ENCODE measurements at places on chromosomes 6 and 20.

GRCh38 chr6:142820338-142821051 lies 124.5 kb downstream of the HIVEP2 start:
- DNase-seq, result no peak

DNA sequence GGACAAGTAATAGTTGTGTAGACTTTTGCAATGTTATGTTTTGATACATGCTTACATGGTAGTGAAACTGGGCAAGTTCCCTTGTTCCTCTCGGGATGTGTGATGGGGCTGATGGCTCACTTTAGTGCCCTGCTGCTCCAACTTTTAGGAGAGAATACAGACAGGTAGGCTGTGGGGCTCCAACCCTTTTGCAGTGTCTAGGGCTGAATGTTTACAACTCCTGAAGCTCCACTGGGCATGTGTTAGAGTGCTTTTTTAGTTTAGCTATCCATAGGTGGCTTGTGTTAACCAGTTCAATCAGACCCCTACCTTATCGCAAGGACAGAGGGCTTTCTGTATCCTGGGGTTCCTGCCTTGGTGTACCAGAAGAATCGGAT lies 33.8 kb downstream of the SERPINB6 start:
- DNase-seq, result no peak

DNA sequence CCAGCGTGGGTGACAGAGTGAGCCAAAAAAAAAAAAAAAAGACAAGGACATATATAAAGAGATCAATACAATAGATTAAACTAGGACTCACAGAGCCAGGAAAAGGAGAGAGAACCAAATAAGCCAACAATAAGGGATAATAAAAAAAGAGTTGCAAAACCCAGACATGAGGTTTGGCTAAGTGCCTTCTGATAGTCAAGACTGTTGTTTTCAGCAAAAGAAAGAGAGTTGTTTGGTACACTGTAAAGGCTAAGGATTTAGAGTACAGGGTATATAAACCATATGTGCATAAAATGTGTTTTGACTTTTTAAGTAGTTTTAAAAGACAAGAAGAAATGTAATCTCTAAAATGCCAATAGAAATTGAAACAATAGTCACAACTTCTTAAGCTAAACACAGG lies 42.8 kb downstream of the RPF2 start:
- DNase-seq, result no peak

DNA sequence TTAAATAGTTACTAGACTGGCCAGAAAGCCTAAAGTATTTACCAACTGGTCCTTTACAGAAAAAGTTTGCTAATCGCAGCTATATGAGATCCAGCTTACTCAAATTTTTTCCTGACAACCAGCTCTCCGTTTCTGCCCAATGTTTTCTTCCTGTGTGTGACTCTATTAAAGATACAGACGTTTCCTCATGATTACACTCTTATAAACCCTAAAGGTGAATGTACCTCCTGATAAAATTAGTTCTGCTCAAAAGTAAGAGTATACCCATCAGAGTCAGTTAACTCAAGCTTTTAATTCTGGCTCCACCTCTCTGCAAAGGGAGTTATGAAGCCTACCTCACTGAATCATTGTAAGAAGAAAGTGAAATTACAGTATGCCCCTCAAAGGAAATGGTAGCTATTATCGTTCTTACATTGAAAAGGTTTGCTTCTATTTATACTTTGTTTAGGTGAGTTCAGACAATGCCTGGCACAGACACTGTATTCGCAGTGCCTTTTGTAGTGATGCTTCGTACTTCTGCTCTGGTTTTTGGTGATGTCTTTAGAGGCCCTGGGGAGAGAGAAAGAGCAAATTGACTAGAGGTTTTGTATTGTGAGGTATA lies 10.2 kb upstream of the MROH8 start:
- no peak for DNase-seq

DNA sequence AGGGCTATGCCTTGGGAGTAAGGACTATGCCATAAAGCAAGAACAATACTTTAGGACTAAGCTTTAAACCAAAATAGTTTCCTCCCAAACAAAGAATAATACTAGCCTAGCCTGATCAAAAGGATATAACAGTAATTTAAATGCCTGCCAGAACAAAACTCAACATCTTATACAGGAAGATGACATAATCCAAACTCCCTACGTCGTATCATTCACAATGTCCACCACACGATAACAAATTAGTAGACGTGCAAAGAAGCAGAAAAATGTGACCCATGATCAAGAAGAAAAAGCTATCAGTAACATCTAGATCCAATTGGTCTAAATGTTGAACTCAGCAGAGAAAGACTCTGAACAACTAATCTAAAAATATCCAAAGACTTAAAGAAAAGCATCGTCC lies 65.8 kb downstream of the RSPH3 start:
- no peak for DNase-seq

DNA sequence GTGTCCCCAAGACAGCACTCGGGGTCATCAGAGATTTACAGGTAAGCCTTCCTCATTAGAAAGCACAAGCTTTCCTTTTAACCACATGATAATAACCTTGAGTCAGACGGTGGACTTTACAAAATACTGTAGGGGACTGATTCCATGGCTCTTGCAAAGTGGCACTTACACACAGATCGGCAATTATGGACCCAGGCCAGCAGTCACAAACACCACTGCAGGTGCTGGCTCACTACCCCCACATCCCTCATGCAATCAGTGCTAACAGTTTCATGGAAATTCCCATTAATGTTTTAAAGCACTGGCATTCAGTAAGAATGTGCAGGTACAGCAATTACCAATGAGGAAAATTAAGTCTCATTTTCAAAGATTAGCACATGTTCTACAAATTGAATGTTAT lies 516.5 kb downstream of the PRKN start:
- DNase-seq, result no peak

DNA sequence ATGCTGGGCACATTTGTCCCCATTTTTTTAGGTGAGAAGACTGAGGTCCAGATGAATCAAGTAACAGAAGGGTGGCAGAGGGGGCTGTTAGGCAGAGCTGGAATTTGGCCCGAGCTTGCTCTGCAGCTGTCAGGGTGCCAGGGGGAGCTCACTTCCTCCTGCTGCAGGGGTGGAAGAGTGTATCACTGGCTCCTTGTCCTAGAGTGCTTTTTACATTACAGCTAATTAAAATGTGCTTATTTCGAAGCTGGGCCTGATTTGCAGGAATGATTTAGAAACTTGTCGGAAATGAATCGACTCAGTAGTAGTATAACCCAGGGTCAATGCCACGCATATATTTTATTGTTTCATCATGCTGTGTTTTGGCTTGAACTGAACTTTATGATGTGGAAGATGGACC lies 11.1 kb downstream of the TOX2 start:
- peak; percentile 42 for DNase-seq

DNA sequence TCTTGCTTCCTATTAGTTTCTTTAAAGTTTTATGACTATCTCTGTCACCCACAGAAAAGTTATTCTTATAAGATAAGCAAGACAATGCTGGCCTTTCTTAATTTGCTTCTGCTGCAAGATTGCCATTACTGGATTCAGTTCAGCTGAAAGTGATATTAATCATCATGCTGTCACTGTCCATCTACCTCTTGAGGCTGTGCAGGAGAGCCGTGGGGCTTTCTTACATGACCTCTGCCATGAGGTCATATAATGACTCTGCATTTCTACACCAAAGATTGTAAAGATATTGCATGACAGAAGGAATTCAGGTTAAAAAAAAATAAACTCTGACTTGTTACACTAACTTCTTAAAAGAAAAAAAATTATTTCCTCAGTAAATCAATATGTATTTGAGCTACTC lies 106.9 kb downstream of the TRDN start:
- no peak for DNase-seq

- DNase-seq, result no peak
Observed at GRCh38 chr6:36920546-36920945, 34.0 kb upstream of the PI16 start.

DNA sequence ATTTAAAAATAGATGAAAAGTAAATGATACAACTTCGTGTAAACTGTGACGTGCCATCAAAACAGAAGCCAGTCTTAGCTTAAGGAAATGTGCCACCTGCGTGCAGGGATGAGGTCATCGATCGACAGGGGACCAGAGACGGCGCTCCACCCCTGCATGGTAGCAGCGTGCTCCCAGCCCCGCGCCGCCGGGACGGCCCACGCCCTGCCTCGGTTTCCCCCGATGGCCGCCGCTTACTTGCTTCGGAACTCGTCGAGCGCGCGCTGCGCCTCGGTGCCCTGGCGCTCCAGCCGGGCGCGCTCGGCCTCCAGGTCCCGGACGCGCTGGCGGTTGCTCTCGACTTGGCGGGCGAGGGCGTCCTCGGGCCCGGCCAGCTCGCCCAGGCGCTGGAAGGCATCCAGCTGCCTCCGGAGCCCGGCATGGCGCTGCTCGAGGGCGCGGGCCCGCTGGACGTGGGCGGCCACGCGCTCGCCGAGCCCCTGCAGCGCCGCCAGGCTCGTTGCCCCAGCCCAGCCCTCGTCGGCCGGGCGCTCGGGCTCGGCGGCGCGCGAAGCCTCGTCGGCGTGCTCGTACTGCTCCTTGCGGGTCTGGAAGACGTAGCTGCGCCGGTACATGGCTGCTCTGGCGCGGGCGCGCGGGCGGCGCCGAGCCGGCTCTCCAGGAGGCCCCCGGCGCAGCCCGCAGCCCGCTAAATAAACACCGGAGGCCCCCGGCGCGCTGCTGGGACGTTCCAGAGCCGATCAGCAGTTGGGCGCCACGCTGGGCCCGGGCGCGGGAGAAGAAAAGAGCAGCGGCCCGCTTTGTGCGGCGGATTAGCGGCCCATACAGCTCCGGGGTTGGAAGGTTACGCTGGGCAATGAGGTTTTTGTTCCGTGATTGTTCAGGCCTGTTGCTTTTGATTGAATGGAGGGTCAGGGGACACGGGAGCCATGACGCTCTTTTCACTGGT lies at the start of gene BFSP1:
Gene BFSP1, minus strand, starts transcription at position 664 of the 949 bp plus-strand sequence. Its CDS starts 50 bp downstream, at position 614.
- DNase-seq, result peak; percentile 43

DNA sequence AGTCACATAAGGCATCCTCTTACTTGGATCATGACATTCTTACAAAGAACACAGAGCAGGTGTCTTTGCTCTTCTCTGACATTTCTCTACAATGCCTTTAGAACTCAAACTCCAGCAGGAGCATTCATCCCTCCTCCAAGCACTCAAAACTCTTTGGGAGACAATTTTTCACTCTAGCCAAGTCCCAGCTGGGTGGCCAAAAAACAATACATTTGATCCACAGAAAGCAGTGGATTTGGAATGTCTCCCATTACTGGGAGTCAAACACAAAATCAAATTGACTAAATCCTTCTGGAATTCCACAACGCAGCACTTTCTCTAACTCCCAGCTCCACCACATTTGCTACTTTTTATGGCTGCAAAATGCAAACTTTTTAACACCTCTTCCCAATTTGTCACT lies 108.6 kb upstream of the VGLL2 start:
- DNase-seq, result no peak

DNA sequence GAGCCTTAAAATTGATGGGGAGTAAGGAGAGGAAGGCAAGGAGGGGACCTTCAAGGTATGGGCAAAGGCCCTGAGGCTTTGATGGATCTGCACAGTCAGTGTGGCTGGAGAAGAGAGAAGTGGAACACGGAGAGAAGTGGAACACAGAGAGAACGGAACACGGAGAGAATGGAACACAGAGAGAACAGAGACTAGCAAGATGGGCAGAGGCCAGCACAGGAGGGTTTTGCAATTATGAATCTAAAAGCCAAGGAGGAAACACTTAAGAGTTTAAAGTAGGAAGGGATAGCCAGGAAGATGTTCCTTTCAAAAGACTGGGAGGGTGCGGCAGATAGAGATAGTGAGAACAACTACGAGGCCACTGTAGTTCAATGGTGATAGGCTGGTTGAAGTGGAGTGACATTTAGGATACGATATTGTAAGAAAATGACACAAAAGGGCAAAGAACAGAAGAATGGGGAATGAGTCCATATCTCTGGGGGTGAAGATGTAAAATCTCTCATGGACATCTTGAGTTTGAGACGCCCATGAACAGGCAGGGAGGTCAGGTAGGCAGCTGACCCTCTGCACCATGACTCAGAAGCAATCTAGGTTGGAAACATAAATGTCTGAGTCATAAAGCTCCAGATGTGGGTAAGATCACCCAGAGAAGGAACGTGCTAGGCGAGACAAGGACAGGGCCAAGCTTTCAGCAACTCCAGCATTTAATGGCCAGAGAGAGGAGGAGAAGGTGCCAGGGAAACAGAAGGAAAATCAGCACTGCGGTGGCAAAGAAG lies 25.4 kb downstream of the ZMYND8 start:
- DNase-seq, result peak; percentile 71

- DNase-seq, result no peak
Observed at GRCh38 chr6:41938590-41939175, 2.9 kb downstream of the CCND3 start.

DNA sequence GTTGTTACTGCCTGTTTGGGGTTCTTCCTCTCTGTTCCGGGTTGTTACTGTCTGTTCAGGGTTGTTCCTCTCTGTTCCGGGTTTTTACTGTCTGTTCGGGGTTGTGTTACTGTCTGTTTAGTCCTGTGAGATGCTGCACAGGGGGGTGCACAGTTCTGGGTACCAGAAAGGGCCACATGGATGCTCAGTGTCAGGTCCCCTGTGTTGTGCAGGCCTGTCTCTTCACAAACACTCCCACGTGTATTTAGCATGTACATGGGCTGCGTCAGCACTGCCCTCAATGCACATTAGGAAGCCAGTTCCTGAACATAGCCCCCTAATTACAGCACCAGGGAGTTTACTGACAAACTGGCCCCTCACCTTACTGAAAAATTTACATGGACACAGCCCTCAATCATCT lies 118.5 kb downstream of the DLL1 start:
- no peak for DNase-seq

All from H54 (cell line).